Smooth muscle cell of the brain vasculature (primary cell): ENCODE measurements at places on chromosomes 5 and 9.

- peak; percentile 21 for DNase-seq
Measured at GRCh38 chr5:124156415-124156996, 589.9 kb downstream of the ZNF608 start.

DNA sequence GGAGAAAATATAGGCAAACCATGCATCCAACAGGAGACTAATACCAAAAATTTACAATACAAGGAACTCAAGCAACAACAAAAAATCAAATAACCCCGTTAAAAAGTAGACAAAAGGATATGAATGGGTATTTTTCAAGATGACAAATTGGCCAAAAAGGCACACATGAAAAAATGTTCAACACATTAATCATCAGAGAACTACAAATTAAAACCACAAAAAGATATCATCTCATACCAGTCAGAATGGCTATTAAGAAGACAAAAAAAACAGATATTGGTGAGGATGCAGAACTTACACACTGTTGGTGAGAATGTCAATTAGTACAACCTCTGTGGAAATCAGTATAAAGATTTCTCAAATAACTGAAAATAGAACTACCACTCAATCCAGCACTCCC is 35.0 kb downstream of the TEX10 start:
- no peak for DNase-seq

DNA sequence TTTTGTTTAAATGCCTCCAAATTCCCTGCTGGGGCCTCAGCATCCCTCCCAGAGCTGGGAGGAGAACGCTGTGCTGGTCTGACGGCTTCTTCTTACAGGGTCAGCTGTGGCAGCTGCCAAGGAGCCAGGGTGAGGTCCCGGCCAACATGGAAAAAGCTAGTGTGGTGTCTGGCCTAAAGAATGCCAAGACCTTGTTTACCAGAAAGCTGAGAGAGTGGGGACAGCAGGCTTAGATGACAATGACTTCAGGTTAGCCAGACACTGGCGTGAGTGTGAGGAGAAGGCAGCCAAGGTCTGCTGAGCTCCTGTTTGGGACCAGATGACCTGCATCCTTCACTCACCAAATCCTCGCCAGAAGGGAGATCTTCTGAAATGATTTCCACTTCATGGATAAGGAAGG is 112.5 kb downstream of the CRB2 start:
- DNase-seq, result no peak

DNA sequence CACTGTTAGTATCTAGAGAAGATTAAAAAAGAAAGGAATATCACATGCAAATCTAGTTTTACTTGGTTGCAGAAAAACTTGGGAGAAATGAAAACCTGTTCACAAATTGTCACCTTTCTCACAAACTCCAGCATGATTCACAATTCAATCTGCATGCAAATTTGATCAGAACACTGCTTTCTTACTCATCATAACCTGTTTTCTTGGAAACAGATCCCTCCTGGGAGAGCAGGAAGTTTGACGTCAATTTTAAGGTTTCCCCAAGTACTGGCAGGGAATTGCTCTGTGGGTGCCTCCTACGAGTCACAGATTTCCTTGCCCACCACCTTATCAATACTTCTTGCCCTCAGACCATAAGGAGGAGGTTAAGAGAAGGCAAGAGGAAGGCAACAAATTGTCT is 30.2 kb upstream of the HTR4 start:
- no peak for DNase-seq

DNA sequence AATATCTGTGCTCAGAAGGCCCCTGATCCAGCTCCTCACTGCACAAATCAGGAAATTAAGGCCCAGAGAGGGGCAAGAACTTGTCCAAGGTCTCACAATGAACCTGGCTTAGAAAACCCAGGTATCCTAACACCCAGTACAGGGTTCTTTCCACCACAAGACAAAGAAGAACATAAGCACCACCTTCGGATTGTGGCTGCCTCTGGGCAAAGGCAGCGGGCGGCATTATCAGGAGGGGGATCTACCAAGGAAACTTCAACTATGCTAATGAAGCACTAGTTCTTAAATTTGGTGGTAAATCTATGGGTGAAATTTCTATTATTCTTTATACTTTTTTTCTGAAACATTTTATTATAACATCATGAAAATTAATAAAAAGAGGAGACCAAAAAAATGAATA is 17.9 kb downstream of the ANXA6 start:
- no peak for DNase-seq

DNA sequence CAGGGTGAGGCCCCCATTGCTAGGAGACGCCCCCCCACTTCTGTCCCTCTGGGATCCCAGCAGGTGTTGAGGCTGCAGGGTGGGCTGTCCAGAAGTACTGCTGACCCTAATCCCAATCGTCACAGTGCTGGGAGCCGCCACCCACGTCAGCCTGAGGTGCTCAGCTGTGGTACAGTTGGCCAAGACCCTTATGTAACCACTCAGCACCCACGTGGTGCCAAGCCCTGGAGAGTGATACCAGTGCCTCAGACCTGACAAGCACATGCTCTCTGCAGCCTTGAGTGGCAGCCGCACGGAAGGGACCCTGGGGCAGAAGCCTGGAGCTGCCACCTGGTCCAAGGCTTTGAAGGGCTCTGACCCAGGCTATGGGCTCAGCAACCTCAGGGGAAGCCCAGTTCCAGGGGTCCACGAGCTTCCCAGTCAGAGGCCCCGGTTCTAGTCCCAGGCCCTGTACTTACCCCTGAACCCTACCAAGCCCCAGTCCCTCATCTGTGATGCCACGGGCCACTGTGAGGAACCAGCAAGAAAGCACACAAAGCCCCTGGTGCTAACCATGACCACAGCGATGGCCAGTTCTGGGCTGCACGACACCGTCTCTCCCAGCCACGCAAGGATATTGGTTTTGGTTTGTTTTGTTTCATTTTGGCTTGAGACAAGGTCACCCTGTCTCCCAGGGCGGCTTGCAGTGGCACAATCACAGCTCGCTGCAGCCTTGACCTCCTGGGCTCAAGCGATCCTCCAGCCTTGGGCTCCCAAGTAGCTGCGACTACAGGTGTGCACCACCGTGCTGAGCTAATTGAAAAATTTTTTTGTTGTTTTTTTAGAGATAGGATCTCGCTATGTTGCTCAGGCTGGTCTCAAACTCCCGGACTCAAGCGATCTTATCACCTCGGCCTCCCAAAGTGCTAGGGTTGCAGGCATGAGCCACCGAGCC is 50.7 kb downstream of the DBH start:
- no peak for DNase-seq

DNA sequence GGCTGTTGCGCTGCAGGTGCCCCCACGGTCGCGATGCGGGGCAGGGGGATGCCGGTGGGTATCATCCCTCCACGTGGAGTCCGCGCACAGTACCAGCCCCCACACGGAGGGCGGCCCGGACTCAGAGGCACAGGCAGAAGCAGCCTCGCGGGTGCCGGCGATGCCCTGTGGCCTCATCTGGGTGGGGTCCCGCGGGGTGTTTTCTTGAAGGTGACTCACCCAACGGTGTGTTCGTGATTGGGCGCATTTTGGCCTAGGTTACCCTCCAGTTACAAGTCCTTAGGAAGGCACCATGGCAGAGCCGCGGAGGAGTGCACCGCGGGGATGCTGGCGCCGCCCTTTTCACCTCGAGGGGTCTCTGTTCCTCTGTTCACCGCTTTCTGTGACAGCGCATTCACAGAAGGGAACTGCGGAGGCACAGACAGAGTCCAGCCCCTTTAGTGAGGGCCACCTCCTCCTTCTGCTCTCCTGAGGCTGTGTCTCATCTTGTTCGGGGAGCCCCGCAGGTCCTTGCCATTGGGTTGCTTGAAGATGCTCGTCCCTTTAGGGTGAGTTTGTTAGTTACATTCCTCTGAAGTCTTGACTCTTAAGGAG is 21.6 kb upstream of the EXOC3 start:
- DNase-seq, result no peak

DNA sequence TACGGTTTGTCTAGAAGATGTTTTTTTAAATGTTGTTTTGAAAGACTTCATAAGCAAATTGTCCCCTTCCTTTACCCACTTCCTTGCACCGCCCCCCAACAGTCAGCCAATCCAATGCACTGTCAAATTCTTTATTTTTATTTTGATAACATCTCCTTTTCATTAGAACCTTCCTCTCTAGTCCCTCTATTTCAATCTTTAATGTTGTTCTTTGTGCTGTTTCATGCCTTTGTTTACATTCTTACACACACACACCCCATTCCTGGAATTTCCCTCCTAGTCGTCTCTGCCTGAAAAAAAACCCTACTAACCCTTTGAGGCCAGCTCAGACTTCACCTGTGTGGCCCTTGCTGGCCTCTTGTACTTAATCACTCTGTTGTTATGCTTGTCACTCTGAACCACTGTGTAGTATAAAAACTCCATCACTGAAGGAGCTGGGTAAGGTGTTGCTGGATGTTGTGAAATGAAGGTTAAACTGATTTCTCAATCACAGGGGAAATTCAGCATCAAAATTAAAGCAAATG is 133.4 kb downstream of the UGCG start:
- DNase-seq, result no peak

- DNase-seq, result no peak
Measured at GRCh38 chr9:137302118-137302448, at the start of gene NRARP. NRARP (minus strand) TSS chr9:137302271; CDS start chr9:137301928, 343 bp downstream.

GRCh38 chr9:20313415-20313814 is 308.9 kb downstream of the MLLT3 start:
- DNase-seq, result no peak

GRCh38 chr5:58314356-58315210 is 145.3 kb downstream of the PLK2 start:
- DNase-seq, result no peak

DNA sequence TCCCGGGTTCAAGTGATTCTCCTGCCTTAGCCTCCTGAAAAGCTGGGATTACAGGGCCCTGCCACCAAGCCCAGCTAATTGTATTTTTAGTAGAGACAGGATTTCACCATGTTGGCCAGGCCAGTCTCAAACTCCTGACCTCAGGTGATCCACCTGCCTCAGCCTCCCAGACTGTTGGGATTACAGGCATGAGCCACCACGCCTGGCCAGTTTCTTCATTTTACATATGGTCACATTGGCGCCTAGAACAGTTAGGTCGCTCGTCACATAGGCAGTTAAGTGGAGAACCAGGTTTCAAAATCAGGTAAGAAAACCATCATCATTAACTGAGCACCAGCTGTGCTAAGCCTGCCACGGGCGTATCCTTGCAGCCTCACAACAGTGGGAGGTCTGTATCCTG is 36.1 kb downstream of the OLFML2A start:
- DNase-seq, result no peak

- no peak for DNase-seq
Measured at GRCh38 chr9:78296201-78296892, 578 bp upstream of the PSAT1 start.

- no peak for DNase-seq
Measured at GRCh38 chr5:154483654-154484392, 5.8 kb upstream of the HAND1 start.

- DNase-seq, result no peak
Measured at GRCh38 chr9:131334629-131335367, 45.3 kb downstream of the PLPP7 start.

GRCh38 chr5:38410304-38410990 is 146.0 kb downstream of the LIFR start:
- DNase-seq, result no peak
